RCC 7860 (cell line): ENCODE measurements at places on chromosomes 6 and 20.

GRCh38 chr6:70667256-70667710, 400 bp upstream of the SMAP1 start:
- DNase-seq = no peak

DNA sequence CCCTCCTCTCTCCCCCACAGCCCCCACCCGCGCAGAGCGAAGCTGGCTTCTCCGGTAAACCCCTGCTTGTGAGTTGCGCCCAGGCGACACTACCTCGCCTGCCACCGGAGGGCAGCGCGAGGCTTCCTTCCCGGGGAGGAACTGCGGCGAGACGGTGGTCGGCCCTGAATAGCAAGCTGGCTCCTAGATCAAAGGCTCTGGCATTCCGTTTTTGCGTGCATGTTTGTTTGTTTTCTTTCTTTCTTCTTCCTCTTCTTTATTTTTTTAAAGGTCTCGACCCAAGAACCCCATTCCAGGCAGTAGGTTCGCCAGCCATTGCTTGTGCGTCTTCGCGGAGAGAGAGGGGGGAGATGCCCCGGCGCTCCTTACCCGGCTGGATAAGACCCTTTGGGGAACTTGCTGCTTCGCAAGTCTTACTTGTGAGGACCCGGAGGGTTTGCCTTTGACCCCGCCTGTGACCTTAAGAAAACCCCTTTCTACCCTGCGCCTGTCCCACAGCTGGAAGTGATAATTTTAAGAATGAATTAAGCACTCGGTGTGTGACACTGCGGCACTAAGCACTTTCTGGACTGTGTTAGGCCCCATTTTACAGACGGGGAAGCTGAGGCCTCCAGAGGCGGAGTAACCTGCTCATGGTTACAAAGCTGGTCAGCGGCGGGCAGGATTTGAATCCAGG, 92.7 kb upstream of the SIRPA start:
- DNase-seq = peak; percentile 37

GRCh38 chr20:12207875-12208274, 290.2 kb downstream of the BTBD3 start:
- DNase-seq = no peak

DNA sequence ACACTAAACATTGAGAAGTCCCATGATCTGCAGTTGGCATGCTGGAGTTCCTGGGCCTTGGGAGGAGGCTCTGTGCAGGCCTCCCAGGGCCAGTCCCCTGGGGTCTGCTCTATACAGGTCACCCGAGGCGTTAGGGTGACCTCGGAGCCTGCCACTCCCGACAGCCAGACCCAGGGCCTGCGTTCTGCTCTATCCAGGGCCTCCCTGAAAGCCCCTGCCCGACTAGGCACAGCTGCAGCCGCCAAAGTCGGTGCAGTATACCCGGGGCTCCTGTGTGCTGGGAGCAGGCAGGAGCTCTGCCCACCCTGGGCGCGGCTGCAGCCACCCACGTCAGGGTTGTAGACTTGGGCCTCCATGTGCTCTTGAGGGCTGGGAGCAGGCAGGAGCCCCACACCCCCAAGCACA, 6.3 kb upstream of the OR14J1 start:
- no peak for DNase-seq

DNA sequence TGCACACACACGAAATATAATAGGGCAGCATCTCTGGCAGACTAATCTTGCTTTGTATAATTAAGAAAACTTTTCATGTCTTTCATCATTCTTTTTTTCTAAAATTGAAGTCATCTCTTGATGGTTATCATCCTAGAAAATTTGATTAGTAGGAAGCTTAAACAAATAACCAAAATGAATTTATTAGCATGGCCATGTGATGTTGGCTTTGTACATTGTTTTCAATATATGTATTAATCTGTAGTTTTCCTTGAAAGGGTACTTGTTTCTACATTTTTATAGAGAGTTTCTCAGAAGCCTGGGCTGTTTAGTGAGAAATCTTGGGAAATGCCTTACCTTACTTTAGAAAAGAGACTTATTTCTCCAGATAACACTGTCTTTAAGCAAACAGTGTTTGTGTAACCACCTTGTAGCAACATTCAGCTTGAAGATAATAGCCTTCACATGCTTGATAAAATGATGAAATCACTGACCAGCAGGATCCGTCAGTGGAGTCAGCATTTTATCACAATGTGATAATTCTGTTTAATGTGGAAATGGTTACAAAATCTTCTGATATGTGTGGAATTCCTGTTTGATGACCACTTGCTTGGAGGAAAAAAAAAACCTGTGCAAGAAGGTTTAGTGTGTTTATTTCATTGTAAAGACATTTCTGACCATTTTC, 147.8 kb downstream of the MACROD2 start:
- DNase-seq = no peak

DNA sequence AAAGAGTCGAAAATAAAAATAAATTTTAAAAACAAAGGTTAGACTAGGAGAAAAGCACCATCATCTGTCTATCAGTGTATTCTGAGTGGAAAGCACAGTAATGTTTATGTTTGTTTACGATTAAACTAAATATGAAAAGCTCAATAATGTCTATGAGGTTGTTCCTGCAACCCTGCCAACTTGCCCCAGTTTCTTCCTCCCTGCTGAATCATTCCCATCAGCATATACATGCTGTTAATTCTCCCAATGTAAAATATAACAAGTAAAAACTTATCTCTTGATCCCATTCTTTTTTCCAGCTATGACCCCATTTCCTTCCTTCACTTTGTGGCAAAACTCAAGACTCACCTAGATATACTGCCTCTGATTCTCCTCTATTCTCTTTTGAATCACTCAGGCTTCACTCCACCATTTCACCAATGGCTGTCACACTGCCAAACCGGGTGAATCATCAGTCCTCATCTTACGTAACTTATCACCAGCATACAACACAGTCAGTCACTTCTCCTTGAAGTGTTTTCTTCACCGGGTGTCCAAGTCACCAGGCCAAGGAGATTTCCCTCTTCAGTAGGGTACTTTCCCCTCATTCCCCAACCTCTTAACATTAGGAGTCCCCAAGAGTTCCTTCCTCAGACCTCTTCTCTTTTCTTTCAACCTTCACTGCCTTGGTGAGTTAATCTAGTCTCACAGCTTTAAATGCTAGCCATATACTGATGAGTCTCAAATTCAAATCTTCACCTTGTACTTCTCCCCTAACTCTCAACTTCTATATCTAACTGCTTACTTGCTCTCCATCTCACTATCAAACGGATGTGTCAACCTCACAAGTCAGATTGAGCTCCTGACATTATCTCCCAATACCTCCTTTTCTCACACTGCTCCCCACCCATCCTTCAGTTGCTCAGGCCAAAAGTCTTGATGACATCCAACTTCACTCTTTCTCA, 6.2 kb downstream of the TMEM242 start:
- DNase-seq = peak; percentile 68

DNA sequence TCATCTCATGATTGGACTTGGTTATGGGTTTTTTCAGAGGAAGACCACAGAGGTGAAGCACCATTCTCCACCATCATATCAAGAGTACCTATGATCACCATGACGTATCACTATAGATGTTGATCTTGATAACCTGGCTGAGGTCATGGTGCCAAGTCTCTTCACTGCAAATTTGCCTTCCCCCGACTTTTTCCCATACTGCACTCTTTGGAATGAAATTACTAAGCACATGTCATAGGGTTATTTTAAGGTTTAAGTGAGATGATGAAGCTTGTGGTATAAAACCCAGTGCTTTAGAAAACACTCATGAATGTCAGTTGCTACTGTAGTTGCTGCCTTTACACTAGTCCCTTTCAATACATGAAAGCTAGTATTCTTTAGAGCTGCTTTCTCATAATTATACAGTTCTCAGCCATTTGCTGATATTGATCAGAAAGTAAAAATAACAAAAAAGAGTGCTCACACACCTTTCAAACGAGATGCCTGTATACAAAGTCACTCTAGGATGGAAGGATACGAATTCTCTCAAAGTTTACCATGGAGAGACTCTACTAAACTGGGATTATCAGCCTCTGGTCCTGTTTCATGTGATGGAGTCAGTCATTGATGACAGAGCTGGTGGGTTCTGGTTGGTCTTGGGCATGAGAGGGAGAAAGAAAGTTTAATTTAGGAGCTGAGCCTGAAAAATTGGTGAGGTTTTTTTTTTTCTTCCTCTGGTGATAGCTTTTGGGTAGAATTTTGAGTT, 228.1 kb downstream of the PRL start:
- no peak for DNase-seq

DNA sequence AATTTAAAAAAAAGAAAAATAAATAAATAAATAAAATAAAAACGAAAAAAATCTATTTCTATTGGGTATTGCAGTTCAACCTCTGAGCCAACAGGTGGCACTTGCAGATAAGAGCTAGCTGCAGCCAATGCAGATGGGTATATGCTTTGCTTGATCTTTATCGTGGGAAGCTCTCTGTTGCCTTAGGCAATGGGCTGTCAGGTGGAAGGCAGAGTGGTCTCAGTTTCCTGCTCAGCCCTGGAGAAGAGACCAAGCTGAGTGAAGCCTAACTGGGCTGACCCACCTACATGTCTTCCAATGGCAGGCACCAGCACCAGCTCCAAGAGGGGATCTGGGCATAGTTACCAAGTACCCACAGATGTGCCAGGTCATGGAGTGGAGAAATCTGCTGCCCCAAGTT, 95.0 kb downstream of the AK9 start:
- DNase-seq = no peak

DNA sequence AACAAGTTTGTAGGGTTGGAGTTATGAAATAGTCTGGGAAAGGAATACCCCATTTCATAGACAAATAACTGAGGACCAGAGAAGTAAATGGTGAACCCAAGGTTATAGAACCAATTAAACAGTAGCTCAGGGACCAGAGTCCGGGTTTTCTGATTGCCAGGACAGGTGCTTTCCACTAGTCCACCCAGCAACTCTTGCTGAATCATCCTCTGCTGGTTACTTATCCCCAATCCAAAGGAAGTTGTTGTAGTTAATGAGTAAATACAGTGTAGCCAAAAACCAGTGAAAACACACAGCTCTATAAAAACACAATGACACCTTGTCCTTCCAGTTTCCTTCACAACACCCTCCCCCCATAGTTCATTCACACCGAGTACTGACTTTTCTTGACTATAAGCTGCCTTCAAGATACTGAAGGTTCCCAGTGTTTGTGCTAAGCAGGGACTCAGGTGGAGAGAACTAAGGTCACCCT, 766 bp upstream of the TINAG start:
- peak; percentile 78 for DNase-seq

DNA sequence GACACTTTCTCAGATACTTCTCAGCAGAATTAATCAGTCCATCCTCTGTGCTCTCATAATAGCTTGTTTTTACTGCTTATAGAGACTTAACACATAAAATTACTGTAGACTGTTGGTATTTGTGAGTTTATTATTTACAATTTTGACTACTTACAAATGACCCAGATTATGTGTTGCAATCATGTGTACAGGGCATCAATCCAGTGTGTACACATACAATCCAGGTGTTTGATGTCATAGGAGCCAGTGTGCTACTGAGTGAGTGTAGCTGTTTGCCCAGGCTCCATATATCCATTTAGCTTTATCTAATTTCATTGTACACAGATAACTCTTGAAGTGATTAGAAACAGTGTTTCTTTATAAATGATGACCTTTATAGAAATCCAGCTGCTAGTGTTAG, 31.3 kb downstream of the TRMT11 start:
- no peak for DNase-seq

DNA sequence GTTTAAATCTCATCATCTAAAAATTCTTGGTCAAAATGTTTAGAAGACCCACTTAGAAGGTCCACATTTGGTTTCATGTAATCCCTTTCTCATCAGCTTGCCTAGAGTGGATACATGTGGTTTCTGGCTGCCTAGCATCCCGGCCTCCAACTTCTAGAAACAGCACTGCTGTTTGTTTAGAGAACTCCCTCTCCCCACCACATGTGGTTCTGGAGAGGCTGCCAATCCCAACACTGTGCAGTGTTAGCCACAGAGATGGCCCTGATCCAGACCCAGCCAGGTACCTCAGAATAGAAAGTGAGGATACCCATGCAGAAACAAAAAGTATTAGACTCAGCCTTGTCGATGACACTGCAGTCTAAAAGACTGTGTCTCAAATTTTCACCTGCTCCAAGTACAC, 241.8 kb downstream of the BCKDHB start:
- DNase-seq = no peak

- no peak for DNase-seq
Measured at GRCh38 chr6:75280131-75280855, 4.3 kb downstream of the TMEM30A start.

GRCh38 chr6:68008445-68008844, 626.6 kb upstream of the ADGRB3 start:
- DNase-seq = no peak

GRCh38 chr20:42496595-42496994, 693.1 kb downstream of the PTPRT start:
- no peak for DNase-seq

DNA sequence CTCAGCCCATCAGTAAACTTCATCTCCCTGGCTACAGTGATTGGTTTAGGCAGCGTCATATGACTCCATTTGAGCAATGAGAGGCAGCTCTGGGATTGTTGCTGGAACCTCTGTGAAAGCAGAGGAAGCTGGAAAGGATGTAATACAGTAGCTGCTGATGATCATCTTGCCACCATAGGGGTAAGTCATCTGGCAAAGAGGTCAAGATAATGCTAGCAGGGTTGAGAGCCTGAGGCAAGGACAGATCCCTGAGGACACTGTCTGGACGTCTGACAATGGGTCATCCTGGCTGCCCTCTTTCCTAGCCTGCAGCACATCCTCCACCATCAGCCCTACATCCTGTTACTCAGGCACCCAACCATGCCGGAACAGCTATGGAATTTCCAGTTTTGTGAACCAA, 25.5 kb upstream of the FKBP1A start:
- DNase-seq = peak; percentile 71

- DNase-seq = no peak
Measured at GRCh38 chr20:6466075-6466810, 301.2 kb upstream of the BMP2 start.

GRCh38 chr6:149840345-149841075, 23.6 kb downstream of the LRP11 start:
- peak; percentile 44 for DNase-seq
